Melanocyte of skin (primary cell): ENCODE measurements at places on chromosomes 5 and 9. TPM values are rescaled to one million over a fixed set of nuclear protein-coding genes. Genes with fewer than 3 reads are reported as not detected.

CNTNAP3B gene
- total RNA-seq = 1.7 and 16.4 TPM in 2 replicates

TARS1 gene
- 158 and 201 TPM in 2 replicates for total RNA-seq

MYOT gene
- total RNA-seq = not detected in 2 replicates

CMBL gene
- 5.2 and 6.5 TPM in 2 replicates for total RNA-seq

TCF7 gene
- 1.5 and 3.3 TPM in 2 replicates for total RNA-seq

TAF9 gene
- 64.0 and 80.7 TPM in 2 replicates for total RNA-seq

RPL37 gene
- total RNA-seq = 186 and 1,083 TPM in 2 replicates

SLC1A1 gene
- 1.7 and 5.6 TPM in 2 replicates for total RNA-seq

FNBP1 gene
- total RNA-seq = 40.6 and 63.2 TPM in 2 replicates
